ENCODE measurements at places on chromosomes 4 and X.

GRCh38 chr4:127843704-127844600 is 36.7 kb upstream of the PLK4 start:
- DNase-seq: no peak

- no peak for DNase-seq
These were observed 31.1 kb downstream of the UCHL1 start for GRCh38 chr4:41287852-41288251.

GRCh38 chrX:47844117-47844516 is 7.4 kb downstream of the ZNF81 start:
- DNase-seq: no peak

DNA sequence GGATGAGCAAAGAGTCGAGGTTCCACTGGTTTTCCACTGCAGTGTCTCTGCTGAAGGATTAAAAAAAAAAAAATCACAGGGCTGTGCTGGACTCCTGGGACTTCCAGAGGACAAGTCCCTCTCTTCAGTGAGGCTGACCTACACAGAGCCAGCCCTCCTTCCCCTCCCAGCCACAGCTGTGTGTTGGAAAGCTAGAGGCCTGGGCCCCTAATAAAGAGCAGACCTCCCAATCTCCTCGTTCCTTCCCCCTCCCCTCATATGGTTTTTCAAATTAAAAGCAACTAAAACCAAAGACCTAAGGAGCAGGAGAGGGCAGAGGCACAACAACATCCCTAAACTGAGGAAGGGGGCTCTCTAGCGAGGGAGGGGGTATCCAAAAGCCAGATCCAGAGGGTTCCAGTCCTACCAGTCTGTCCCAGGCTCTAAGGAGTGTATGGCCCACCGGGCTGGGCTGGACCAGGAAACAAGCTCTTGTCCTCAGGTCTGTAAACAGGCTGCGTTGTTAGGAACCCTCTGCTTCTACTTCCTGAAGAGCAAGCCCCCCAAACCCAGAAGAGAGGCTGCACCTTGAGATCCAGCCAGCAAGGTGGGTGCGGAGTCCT is 4.0 kb upstream of the PDGFRA start:
- DNase-seq: no peak

DNA sequence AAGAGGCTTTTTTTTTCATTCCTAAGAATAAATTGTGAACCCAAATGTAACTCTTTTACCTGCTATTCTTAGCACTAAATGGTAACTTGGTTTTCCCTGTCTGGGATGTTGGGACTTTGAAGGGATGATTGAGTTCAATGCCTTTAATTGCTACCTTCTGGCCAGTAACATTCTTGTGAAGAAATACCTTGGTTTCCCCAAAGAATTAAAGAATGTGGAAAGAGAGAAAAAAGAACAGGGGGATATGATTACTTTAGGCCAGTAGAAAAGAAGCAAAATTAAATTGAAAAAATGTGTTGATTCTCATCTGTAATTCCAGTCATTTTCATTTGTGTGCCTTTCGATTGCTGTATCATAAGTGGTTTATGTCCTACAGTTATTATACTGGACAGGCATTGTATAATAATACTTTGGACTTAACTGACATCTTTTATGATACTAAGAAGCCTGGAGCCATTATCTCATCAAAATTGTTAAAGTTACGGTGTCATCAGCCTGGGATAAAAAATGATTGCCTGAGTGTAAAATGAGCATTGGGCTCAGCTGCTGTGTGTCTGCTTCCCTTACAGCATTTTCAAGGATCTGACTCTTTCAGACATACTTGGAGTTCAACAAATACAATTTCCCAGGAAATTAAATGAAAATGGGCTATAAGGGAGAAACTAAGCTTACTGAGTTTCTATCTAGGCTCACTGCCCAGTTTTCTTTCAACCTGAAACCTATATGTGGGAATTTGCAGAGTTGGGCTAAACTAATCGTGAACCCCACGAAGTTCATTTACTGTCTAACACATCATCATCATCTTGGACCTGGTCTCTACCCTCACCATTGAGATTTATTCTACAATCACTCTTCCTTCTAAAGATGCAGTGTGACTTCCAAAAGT is 146.3 kb downstream of the SHROOM3 start:
- no peak for DNase-seq

- no peak for DNase-seq
These were observed 4.5 kb upstream of the RHOH start for GRCh38 chr4:40192114-40193015.

- DNase-seq: no peak
These were observed 118.3 kb upstream of the GABRA2 start for GRCh38 chr4:46508216-46508615.

- no peak for DNase-seq
These were observed 75.4 kb downstream of the IRF2 start for GRCh38 chr4:184398741-184399511.

DNA sequence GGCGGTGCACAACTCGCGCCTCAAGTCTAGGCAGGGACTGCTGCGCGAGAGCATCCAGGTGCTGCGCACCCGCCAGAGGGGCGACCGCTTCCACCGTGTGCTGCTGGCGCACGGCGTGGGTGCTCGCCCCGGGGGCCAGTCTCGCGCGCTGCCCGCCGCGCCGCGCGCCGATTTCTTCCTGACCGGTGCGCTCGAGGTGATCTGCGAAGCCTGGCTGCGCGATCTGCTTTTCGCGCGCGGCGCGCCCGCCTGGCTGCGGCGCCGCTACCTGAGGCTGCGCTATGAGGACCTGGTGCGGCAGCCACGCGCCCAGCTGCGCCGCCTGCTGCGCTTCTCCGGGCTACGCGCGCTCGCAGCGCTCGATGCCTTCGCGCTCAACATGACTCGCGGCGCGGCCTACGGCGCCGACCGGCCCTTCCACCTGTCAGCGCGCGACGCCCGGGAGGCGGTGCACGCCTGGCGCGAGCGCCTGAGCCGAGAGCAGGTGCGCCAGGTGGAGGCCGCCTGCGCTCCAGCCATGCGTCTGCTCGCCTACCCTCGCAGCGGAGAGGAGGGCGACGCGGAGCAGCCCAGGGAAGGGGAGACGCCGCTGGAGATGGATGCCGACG is 1.3 kb downstream of the CHST7 start:
- DNase-seq: no peak

GRCh38 chr4:41106081-41106480 is 108.3 kb downstream of the APBB2 start:
- no peak for DNase-seq

DNA sequence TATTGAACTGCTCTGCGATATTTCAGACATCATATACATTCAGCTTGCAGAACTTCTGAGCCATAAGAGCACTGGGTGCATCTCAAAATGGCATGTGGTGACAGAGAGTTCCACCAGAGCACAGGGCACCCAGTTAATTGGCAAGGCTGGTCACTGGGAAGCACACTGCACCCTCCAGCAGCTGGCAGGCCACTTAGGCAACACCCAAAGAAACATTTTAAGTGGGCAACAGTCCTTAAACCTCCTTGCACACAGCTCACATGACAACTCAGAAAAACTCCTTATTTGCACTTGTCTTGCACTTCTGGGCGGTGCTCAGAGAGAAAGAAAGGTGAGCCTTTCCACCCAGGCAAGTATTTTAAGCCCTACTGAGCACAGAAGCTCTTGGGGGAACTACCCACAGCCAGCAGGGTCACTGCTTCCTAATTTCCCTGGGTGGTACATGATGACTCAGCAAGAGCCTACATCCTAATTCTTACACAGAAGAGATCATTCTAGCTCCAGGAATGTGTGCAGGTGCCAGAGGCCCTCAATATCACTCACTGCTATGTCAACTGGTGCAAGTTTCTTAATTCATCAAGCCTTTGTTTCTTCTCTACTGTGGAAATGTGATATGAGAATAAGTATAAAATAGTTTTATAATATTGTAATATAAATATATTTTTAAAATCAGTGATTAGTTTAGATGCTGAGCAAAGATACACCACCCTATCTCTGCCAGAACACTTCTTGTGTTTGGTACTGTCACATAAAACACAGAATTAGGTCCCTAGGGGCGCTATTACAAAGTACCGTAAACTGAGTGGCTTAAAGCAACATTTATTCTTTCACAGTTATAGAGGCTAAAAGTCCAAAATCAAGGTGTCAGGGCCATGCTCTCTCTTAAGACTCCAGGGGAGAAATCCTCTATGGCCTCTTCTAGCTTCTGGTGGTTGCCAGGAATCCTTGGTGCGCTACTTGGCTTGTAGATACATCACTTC is 155.1 kb upstream of the PPARGC1A start:
- no peak for DNase-seq

GRCh38 chrX:40947276-40947675 is 138.0 kb upstream of the USP9X start:
- no peak for DNase-seq

- no peak for DNase-seq
These were observed 41.1 kb upstream of the AFF2 start for GRCh38 chrX:148459343-148459742.

GRCh38 chr4:140153419-140153717 is 616 bp downstream of the MAML3 start:
- no peak for DNase-seq

DNA sequence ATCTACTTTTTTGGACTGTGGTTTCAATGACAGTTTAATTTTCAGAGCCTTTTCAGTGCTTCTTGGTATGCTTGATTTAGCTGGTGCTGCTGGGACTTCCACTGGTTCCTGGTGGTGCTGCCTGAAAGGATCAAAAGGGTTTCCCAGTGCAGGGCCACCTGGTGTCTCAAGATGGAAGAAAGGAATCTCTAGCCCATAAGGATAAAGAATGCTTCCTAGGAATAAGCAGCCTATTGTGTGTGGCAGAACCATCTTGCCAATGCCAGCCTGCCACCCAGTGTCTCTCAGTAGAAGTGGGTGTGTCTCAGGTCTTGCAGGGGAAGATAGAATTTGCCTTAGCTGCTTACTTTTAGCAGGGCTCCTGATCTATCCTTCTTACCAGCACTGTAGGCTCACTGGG is 15.0 kb upstream of the RAI2 start:
- DNase-seq: no peak

DNA sequence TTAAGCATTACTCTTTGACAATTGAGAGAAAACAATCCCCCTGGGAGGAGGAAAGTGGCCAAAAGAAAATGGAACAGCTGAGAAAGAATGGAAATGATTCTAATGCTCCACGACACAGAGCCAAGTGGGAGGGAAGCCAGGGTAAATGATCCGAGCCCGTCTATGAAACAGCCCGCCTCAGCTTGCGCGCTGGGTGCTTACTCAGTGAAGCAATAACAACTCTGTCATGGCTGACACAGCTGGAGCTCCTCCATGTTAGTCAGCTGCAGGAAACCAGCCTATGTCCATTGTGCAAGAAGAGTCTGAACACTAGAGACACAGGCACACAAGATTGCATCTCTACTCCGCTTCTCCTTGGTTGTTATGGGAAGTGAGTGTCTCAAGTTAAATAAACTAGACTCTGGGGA is 19.3 kb downstream of the NOA1 start:
- DNase-seq: no peak

DNA sequence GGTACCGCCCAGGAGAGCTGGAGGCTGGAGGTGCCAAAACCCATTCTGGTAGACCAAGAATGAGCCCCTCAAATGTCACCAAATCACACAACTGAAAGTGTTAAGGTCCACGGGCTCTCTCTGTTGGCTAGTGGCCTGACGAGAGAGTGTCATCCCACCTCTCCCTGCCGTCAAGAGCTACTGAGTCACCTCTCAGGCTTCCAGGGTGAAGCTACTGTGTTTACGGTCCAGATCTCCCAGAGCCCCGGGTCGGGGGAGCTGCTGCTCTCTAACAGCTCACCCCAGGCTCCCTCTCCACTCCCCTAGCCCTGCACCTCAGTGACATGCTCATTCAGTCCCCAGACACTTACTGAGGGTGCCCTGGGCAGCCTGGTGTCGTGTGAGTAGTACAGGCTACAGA is 59.2 kb downstream of the ADGRG2 start:
- DNase-seq: no peak

GRCh38 chrX:154440623-154441357 is 3.2 kb upstream of the FAM50A start:
- DNase-seq: no peak

DNA sequence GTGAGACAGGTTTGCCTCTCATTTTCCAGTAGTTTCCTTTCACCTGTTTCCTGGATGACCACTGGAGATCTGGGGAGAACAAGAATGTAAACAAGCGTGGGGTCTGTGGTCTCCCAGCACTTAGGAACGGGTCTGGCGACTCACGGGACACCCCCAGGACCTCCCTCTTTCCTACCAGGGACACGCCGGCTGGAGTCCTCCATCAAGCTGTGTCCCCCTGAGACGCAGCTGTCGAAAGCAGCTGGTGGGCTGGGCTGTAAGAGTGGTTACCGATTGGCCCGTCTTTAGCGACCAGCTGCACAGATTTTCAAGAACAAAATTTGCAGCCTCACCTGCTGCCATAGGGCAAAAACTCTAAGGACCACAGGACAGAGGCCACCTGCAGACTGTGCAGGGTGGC is 11.9 kb downstream of the LRPAP1 start:
- DNase-seq: no peak

DNA sequence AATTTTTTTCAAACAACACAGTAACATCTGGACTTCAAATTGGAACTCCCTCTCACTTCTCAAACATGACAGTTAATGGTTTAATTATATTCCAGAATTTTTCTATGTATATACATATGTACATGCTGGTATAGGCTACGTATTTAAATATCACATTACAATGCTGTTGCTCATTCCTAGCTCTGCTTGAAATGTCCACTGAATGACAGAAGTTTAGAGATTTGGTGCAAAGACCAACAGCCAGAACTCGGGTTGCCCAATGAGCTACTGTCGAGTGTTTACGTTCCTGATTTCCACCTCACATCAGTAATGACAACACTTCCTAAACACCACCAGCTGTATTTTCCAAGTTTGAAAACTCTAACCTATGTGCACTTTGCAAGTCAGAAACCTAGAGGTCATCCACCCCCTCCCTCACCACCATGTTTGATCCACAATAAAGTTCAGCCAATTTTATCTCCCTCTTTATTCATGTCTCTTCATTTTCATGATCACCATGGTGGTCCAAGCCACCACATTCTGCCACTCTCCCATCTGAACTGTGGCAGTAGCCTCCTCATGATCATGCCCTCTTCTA is 49.3 kb upstream of the RPL34 start:
- no peak for DNase-seq

- DNase-seq: no peak
These were observed 307.6 kb upstream of the NOCT start for GRCh38 chr4:138707746-138708677.

DNA sequence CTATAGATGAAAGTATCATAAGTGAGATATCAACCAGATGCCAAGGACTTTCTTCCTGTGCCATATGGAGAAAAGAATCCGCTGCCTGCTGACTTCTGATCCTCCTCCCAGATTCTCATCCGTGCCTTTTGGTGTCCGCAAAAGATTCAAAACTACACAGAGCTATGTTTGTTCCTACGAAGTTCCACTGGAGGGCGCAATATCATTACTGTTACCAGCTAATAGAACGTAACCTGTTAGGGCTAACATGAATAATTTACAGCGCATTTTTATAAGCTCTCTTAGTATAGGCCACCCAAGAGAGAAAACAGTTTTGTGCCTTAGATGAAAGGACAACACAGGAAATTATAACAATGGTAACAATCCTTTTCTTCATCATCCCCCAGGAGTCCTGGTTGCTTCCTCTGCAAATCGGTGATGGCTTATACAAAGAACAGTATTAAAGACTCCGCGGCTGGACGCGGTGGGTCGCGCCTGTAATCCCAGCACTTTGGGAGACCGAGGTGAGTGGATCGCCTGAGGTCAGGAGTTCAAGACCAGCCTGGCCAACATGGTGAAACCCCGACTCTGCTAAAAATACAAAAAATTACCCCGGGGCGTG is 22.8 kb upstream of the CENPVL3 start:
- no peak for DNase-seq

GRCh38 chrX:144566592-144566991 is 680.7 kb upstream of the SPANXN1 start:
- no peak for DNase-seq

All from liver (tissue), 10 donors.